Forelimb muscle (tissue), 1 donor: ENCODE measurements at places on chromosomes 7 and 10. TPM values are rescaled to one million over a fixed set of nuclear protein-coding genes. Genes with fewer than 3 reads are reported as not detected.

DNA sequence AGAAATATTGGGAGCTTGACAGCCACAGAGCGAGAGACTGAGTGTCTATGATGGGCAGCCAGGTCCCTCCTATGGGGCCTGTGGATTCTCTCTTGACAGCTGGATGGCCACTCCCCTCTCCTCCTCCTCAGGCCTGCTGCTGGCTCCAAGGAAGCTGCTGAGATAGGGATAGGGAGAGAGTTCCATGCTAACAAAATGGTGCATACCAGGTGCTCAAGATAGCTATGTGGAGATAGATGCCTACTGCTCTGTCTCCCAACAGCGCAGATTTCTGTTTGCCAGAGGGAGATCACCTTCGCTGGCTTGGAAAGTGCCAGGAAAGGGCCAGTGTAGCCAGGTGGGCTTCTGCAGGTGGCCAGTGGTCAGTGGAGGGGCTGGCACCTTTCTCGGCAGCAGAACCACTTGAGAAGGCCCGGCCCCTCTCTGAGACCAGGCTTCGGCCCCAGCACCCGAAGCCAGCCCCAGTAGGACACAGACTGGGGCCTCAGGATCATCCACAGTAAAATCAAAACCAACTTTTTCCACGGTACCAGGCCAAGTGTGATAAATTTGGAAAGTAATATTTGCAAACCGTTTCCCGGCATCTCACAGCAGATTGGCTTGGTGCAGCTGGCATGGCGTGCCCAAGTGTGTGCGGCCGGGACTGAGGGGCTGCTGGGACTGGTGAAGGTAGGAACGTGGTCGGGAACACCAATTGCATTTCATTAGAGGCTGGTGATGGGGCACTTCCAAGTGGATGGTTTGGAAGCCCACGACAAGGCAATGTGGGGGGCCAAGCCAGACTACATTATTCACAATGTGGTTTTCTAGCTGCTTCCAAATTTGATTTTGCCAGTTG is 139.6 kb downstream of the PTPN20 start:
- DNase-seq: no peak

DNA sequence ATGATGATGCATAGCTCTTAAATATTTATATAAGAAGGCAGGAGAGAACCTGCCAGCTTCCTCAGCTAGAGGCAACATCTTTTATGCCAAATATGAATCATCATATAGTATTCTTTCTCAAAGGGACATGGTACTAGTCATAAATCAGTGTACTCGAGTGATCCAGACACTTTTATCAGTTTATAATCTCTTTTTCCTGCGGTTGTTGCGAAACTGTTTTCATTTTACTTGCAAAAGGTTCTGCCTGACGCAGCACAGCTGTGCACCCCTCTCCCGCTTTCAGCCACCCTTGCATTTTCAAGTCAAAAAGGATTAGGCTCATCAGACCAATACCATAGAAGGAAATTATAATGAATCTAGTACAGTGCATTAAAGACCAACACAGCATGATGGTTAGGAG is 332.3 kb upstream of the PRKCQ start:
- no peak for DNase-seq

DNA sequence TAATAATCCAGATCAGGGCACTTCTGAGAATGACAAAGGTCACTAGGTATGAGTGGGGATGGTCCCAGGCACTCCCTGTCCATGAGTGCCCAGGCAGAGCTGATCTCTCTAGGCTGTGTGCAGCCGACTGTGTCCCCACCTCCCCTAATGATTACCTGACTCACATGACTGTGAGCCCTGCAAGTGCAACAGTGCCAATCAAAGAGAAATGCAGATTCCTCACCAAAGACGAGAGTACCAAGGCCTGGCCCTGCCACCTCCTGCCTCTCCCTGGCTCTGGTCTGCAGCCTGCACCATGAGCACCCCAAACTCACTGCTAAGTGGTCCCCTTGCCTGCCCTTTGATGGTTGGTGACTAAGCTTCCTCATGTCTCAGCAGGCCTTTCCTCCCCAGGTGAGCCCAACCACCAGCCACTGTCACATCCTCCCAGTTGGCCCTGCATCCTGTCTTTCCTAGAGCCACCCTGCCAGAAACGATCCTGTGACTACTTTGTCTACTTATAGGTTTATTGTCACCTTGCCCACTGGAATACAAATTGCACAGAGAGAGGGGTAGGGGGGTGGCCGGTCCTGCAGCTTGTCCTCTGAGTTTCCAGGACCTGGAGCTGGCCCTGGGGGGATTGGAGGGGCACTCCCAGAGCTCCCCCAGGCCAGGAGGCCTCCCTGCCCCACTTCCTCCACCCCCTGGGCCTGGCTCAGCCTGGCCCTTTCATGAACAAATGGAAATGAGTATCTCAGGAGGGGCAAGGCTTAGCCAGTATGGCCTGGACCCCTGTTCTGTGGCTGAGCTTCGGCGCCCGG is 22.4 kb upstream of the GDF10 start:
- no peak for DNase-seq

ASB4 gene
- 32.5 TPM for polyA plus RNA-seq

LSM5 gene
- polyA plus RNA-seq: 55.1 TPM
